ENCODE measurements at places on chromosomes 4 and X.

DNA sequence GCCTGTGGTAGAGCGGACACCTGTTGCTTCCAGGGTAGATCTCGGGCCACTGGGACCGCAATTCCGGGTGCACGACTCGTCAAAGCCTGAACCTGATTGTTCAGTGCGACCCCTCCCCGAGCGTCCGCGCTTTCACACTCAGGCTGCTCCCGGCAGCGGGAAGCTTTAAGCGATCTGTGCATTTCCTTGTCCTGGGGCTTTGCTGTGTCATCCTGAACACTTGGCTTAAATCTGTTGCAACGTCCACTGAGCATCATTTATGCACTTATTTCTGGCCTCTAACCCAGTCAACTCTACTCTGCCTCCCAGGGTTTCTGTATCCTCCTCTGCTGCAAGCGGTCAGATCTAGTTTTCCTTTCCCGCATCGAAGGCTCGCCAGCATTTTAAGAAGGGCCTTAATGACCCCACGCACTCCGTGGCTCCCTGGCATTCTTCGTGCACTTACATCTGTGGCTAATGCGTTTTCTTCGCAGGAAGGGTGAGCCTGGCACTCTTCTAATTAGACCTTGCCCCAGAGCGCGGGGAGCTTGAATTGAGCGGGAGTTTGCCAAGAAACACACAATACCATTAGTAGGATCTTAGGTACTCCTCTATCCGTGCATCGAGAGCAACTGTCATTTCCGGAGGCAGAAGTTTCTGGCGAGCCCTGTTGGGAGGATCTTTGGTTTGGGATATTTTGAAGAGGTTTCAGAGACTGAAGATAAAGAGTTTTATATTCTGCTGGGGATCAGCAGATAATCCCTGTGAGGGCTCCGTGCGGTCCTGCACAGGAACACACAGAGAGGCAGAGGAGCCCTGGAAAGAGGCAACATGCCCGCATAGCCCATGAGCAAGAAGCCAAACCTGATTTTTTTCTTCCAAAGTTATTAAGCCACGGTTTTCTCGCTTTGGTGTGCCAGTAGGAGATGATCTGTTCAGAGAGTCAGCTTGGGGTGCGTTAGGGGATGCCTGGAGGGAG is 654 bp upstream of the DDIT4L start:
- DNase-seq: no peak

DNA sequence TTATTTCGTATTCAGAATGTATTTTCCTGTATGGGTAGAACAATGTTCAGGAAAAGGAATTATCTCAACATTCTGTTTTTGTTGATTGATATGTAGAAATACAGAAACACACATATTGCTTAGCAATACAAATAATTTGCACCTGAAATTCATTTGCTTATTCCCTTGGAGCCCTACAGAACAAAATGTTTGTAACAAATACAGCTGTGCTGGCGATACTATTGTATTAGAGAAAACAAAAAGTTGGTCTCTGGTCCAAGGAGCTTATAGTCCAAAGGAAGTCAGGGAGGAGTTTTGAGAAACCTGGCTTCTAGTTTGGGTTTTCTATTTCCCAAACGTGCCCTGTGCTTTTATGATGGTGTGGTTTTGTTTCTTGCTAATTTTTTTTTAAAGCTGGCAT is 37.8 kb upstream of the CAPN6 start:
- DNase-seq: no peak

- DNase-seq: no peak
Observed at GRCh38 chr4:5040856-5041620, 10.2 kb upstream of the STK32B start.

DNA sequence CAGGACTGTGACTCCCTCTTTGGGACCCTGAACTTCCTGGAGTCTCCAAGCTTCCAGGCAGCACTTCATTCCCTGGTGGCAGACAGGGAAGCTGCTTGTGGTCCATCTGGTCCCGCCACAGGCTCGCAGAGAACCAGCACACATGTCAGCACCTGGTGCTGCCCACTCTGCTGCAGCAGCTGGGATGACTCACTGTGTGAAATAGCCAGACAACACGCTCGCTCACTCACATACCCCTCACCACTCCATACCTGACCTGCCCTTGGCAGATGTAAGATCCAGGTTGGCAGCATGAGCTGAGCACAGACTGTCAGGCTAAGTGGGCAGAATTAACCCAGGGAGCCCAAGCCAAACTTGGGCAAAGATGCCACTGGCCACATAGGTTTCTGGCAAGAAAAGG is 613.5 kb downstream of the PCDH18 start:
- no peak for DNase-seq

DNA sequence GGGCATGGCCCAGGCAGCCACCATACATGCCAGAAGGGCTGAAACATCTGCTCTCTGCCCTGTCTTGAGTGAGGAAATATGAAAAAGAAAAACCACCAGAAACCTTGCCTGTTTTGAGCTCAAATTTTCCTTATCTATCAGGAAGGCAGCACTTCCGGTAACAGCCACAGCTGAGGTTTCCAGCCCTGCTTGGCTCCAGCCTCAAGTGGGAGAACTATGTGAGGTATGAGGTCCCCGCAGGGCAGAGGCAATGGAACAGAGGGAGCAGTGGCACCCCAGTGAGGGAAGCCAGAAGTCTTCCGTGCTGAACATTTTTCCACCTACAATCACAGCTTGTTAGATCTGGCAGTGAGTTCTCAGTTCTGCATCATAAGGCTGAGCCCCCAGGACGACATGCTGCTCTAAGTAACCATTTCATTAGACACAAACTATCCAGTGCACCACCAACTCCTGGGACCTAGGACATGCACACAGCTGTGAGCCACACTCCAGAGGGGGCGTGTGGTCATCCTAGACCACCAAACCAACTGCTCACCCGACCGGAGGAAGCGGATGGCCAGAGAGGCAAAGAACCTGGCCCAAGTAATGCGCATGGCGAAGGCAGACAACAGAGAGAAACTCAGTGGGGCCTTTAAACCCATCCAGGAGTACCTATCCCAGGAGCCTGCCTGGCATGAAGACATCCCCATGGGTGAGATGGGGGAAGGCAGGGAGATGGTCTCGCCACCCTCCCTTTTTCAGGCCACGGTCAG is 22.6 kb downstream of the WDR1 start:
- no peak for DNase-seq

GRCh38 chr4:130814896-130815295 is 1718.9 kb downstream of the C4orf33 start:
- DNase-seq: no peak

- DNase-seq: no peak
Observed at GRCh38 chr4:10761903-10762302, 77.3 kb upstream of the CLNK start.
